ENCODE measurements at places on chromosomes 5 and 9.

DNA sequence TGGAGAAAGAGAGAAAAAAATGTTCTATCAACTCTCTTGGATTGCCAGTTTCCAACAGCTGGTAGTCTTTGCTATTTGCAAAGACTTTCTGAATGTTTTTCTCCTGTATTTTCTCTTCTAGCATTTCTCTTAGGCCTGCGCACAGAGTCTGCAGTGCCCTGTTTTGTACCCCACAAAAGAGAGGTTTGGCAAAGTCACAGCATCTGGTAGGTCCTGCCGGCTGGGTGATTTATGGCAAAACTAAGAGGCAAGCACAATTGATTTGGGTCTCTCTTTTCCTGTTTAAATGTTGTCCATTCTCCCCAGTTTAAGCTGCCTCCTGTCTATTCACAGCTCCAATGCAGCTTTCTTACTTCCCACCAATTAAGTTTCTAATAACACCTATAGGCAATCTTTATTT lies 193.9 kb downstream of the TRPM3 start:
- no peak for DNase-seq

DNA sequence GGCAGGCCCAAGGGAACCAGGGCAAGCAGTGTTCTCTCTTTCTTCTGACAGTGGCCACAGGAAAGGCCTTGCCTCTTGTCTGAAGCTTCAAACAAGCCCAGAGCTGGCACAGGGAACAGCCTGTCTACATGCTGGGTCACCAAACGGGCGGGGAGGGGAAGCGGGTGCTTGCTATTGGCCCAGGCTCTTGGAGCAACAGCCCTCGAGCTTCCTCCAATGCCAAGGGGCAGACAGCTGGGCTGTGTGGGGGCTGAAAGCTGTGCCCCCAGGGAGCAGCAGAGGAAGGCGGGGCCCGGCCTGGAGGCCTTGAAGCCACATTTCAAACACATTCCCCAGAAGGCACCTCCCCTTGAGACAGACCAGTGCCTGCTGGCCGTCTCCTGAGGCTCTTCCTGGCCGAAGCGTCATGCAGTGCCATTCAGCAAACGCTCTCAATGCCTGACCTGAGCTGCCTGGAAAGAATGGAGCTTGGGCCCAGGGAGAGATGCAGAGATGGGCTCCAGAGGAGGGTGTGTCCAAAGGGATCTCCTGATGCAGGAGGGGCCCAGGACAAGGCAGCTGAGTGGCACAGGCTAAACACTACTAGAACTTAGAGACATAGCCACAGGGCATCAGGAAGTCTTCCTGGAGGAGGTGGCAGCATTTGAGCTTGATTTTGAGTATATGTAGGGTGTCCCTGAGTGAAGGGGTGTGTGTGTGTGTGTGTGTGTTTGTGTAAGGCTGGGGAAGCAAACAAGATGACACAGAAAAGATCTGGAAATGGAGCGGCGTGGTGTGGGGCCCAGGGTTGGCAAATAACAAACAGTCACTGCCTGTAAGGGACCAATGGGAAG lies 2.5 kb downstream of the FIBCD1 start:
- DNase-seq: no peak

- no peak for DNase-seq
Measured at GRCh38 chr9:113247640-113248039, 26.3 kb downstream of the SLC31A1 start.

GRCh38 chr5:79172269-79172668 lies 60.7 kb downstream of the BHMT start:
- no peak for DNase-seq

GRCh38 chr5:130545291-130545690 lies 619.8 kb downstream of the HINT1 start:
- no peak for DNase-seq

- no peak for DNase-seq
Measured at GRCh38 chr5:161687316-161687715, 1.8 kb downstream of the GABRA6 start.

DNA sequence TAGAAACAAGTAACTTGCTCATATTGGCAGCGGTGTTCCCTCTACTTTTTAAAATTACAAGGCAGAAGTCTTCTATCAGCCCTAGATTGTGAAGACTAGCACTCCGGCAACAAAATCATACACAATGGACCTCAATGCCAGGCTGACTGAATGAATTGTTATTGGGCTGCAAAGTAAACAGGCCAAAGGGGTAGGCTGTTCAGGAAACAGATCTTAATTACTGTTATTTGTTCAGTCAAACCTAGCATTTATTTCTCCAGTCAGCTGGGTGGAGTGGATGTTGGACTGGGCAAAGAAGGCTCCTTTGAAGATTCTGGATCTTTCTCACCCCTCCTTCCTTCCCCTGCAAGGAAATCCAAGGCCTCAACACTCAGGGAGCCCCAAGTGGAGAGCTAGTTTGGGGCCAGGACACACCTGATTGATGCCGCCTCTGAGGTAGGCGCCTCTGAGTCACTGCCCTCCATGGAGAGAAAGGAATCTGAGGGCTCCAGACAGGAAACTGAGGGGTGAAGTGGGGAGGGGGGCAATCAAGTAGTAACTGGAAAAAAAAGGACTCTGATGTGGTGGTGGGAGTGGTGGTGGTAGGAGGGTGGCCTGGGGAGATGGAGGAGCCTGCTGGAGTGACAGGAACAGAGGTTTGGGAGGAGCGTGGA lies 35.5 kb downstream of the SERINC5 start:
- DNase-seq: peak; percentile 49

- no peak for DNase-seq
Measured at GRCh38 chr9:127424676-127424999, 456 bp downstream of the ZNF79 start.

DNA sequence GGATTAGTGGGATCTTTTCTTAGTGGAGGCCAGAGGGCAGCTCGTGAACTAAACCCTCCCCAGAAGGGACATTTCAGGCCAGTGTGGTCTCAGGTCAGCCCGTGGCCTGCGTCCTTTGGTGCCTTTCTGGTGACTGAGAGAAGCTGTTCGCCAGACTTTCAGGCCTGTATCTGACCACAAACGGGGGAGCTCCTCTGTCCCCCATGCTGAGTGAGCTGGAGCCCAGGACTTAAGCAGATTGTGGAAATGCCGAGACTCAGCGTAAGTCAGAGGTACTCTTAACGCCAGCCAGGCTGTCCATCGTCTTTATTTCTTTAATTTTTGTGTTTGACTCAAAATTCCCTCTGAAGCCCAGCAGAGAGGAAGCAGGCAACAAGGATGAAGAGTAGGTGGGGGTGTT lies 54.8 kb upstream of the NCS1 start:
- DNase-seq: no peak

DNA sequence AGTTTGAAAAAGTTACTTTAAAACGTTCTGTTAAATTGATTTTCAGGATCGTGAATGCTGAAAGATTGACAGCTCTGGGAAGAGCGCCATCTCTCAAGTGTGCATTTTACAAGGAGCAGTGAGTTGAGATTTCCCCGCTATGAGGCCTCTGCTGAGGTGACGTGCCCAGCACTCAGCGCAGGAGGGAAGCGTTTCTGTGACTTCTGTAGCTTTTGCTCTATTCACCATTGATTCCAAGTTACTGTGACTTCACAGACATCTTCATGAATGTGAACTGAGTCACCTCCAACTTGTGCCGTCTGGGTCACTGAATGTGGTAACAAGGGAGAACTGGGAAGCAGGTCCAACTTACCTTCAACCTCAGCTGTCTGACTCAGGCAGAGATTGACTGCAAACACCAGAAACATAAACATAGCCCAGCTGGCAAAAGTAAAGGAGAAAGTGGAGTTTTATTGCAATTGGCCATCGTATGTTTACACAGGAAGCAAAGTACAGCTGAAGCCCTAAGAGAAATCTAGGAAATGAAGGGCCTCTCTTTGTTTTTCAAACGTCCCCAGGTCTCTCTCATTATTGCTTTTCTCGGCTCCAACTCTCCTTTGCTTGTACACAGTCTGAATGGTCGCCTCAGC lies 428.8 kb upstream of the CLINT1 start:
- DNase-seq: no peak

GRCh38 chr5:164540174-164540573 lies 1034.8 kb downstream of the MAT2B start:
- no peak for DNase-seq

GRCh38 chr5:56352808-56353590 lies 119.9 kb upstream of the ANKRD55 start:
- no peak for DNase-seq

DNA sequence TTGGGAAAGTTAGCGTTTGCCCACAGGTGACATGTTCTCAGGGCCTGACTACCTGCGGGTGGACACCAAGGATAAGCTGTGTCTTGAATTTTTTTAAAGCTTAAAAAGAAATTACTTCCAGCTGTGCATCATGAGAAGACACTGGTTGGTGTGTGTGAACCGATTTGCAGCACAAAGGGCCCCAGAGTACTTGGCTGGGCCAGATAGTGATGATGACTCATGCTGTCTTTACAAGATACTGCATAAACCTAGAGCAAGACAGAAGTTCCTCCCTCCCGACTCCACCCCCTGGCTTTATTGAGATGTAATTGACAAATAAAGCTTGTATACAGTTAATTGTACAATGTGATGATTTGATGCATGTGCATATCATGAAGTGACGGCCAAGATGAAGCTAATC lies 212.8 kb downstream of the NXNL2 start:
- DNase-seq: no peak

GRCh38 chr5:147113967-147114366 lies 120.9 kb upstream of the STK32A start:
- DNase-seq: no peak

- no peak for DNase-seq
Measured at GRCh38 chr5:147963948-147964693, 57.8 kb upstream of the C5orf46 start.

- no peak for DNase-seq
Measured at GRCh38 chr5:34639852-34640626, 16.1 kb upstream of the RAI14 start.

GRCh38 chr9:37309136-37309535 lies 113.4 kb upstream of the GRHPR start:
- DNase-seq: no peak

GRCh38 chr9:34782372-34782771 lies 72.4 kb upstream of the CCL21 start:
- no peak for DNase-seq

GRCh38 chr9:30039712-30040111 lies 2344.7 kb upstream of the ACO1 start:
- no peak for DNase-seq

Data from NCI-H2081 treated with DMSO at 0.1 percent for 48 hours (cell line).